Activated naive CD8-positive, alpha-beta T cell treated with anti-CD3 and anti-CD28 coated beads for 36 hours (primary cell): ENCODE measurements at places on chromosomes 3 and 15. TPM values are rescaled to one million over a fixed set of nuclear protein-coding genes. Genes with fewer than 3 reads are reported as not detected.

KLHL40 gene
- not detected for total RNA-seq

IRAK2 gene
- 2.6 TPM for total RNA-seq

TMEM45A gene
- 3.2 TPM for total RNA-seq

EPHB1 gene
- not detected for total RNA-seq

DNA sequence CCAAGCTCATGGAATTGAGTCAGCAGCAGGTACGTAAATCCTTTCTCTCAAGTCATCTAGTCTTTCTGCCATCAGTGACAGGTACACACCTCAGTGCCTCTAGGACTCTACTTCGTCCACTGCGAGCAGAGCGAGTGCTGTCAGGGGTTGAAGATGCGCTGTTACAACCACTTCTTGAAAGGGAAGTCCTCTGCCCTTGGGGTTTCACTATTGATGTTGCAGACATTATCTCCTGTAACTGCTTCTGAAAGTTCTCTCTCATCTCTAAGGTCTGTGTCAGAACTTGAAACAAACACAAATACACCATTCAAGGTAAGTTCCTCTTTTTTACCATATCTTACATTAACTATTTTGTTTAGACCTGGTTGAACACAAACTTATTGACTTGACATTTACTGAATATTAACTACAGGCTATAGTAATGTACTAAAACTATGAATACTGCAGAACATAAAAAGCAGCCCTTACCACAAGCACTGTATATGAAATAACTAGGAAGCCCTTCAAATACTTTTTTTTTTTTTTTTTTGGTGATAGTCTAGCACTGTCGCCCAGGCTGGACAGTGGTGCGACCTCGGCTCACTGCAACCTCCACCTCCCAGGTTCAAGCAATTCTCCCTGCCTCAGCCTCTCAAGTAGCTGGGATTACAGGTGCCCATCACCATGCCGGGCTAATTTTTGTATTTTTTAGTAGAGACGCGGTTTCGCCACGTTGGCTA is 41.5 kb downstream of the TOPBP1 start:
- peaks cover 1% of the 10 kb centered on the region for H3K4me1 ChIP-seq
- H3K27me3 ChIP-seq = no peaks in the 10 kb centered on the region

DNA sequence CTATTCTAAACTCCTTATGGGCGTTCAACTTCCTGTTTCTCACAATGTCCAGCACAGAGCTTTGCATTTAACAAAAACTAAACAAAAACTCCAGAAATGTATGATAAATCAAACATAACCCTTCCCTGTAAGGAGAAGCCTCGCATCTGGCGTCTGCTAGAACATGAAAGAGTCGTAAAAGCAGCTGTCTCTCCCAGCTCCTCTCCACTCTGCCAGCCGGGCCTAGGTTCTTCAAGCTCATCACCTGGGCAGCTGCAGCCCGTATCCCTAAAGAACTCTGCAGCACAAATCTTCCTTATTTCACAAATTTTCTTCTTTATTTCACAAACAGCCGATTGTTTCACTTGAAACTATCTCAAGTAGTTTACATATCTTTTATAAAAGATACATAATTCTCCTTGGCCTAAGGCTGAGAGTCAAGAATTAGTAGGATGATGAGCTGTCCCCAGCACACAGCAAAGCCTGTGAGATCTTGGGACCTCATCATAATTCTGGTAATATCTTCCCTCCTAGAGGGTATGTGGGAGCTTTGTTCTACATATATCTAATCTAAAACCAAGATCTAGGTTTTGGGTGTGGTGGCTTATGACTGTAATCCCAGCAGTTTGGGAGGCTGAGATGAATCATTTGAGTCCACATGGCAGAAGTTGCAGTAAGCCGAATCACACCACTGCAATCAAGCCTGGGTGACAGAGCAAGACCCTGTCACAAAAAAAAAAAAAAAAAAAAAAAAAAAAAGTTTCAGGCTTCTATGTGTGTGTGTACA is 35.3 kb downstream of the ANXA2 start:
- DNase-seq = peak; percentile 8
- H3K36me3 ChIP-seq = peaks cover 4% of the 10 kb centered on the region
- H3K27me3 ChIP-seq = no peaks in the 10 kb centered on the region

DNA sequence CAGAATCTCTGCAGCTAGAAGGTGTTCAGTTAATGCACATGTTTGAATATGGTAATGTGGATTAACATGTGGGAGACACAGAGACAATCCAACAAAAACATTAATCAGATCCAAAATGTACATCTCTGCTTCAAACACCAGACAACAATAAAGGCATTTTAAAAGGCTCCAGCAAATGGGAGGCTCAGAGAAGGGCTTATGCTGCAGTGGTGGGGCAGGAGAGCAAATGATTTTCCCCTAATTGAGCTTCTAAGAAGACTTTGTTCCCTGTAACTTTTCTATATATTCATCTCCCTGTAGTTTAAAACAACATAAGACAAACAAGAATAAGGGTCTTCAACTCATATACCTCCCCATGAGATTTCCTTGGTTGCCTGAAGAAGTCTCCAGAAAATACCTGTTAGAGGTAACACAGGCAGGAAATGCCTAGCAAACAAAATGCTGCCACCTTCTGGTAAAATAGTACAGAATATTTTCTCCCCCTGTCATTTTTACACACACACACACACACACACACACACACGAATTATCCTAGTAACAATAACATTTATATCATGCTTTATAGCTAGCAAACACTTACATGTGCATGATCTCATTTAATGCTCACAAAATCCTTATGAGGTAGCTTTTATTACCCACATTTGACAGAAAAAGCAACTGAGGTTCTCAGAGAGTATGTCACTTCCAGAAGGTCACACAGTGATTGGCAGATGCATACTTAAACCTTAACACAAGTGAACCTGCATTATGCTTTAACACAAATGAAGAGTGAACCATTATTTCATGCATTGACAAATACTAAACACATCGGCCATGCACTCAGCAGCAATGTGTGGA is 123.4 kb upstream of the MB21D2 start:
- H3K27ac ChIP-seq = no peak overlapping the region
- H3K4me3 ChIP-seq = no peak overlapping the region
- H3K27me3 ChIP-seq = no peaks in the 10 kb centered on the region
- no peak for DNase-seq
- H3K36me3 ChIP-seq = no peaks in the 10 kb centered on the region

GRCh38 chr3:102361101-102361500 is 73.7 kb upstream of the ZPLD1 start:
- peaks cover 4% of the 10 kb centered on the region for H3K27me3 ChIP-seq
- no peak overlapping the region for H3K27ac ChIP-seq
- DNase-seq = no peak
- H3K4me1 ChIP-seq = no peaks in the 10 kb centered on the region

- no peaks in the 10 kb centered on the region for H3K4me1 ChIP-seq
- no peak for DNase-seq
- H3K4me3 ChIP-seq = peak overlapping the region; percentile 37
- H3K27me3 ChIP-seq = no peaks in the 10 kb centered on the region
- H3K36me3 ChIP-seq = no peaks in the 10 kb centered on the region
These were observed 11.3 kb downstream of the HDAC11 start for GRCh38 chr3:13491206-13491974.

GRCh38 chr3:149975919-149976318 is 5.2 kb upstream of the PFN2 start:
- DNase-seq = no peak
- H3K4me3 ChIP-seq = no peak overlapping the region
- peaks cover 6% of the 10 kb centered on the region for H3K4me1 ChIP-seq
- no peaks in the 10 kb centered on the region for H3K36me3 ChIP-seq
- peaks cover 47% of the 10 kb centered on the region for H3K27me3 ChIP-seq

- H3K4me1 ChIP-seq = no peaks in the 10 kb centered on the region
- peaks cover 9% of the 10 kb centered on the region for H3K27me3 ChIP-seq
- DNase-seq = no peak
- H3K4me3 ChIP-seq = no peak overlapping the region
- no peak overlapping the region for H3K27ac ChIP-seq
These were observed 201.2 kb downstream of the FMN1 start for GRCh38 chr15:32993285-32993684.

- H3K27me3 ChIP-seq = no peaks in the 10 kb centered on the region
- peaks cover 10% of the 10 kb centered on the region for H3K4me1 ChIP-seq
- no peak overlapping the region for H3K27ac ChIP-seq
- no peak for DNase-seq
These were observed 15.5 kb upstream of the LOXL1 start for GRCh38 chr15:73910522-73911303.

DNA sequence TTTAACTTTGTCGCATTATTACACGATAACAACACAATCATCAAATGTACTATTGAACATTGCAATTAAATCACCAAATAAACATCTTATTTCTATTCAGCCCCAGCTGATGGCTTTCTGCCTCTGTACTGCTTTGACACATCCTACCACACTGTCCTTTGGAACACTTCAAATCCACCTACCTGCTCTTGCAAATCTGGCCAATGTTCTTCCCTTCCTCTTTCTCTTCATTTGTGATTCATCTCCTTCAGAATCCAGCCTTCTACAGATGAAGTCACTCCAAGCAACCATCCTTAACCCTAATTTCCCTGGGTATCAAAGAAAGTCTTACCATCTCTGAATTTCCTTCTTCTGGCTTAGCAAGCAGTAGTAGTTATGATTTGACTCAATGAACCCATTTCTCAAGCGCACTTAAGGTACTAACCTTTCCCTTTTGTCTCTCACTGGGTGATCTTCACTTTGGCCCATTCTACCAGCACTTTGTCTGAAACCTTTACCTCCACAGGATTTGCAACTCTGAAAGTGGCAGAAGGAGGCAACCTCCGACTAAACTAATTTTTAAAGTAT is 502.9 kb downstream of the FOXP1 start:
- peak overlapping the region; percentile 61 for H3K4me3 ChIP-seq
- peaks cover 93% of the 10 kb centered on the region for H3K4me1 ChIP-seq
- peaks cover 73% of the 10 kb centered on the region for H3K36me3 ChIP-seq
- H3K27me3 ChIP-seq = no peaks in the 10 kb centered on the region

DNA sequence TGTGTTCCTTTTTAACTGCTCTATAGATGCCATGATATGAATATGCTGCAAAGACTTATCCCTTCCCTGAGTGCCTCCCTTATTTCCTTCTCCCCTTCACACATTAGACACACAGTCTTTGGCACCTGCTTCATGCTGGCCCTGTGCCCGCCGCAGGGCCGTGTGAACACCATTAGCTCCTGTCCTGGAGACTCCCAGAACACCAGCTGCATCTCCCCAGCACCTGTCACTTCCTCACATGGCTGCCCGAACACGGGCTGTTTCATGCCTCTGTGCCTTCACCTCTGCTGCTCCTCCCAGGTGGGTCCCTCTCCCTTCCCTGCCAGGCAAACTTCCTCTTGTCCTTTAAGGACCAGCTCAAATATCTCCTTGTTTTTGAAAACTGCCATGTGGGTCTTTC is 40.5 kb upstream of the SEC13 start:
- H3K4me3 ChIP-seq = no peak overlapping the region
- H3K36me3 ChIP-seq = peaks cover 3% of the 10 kb centered on the region
- no peak for DNase-seq
- H3K27me3 ChIP-seq = peaks cover 13% of the 10 kb centered on the region

DNA sequence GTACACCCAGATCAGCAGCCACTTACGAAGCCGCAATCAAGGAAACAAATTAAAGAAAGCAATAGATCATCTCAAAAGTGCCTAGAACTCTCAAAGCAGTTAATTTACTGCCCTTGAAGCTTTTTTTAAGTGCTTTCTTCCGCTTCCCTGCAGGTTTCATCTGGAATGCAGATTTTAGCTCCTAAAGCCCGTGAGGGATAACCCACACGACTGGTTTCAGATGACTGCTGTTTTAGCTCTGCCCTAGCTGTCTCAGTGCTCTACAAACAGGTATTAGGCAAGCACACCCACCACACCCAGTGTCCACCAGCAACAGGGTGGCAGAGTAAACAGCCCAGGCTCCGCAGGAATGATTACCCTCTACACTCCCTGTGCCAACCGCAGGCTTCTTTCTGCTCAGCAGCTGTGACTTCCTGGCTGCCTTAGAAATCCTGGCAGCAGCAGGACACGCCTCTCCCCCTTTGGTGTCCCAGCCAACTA is 126.0 kb downstream of the FMN1 start:
- H3K27ac ChIP-seq = no peak overlapping the region
- no peak overlapping the region for H3K4me3 ChIP-seq
- DNase-seq = no peak
- peaks cover 12% of the 10 kb centered on the region for H3K27me3 ChIP-seq
- H3K36me3 ChIP-seq = no peaks in the 10 kb centered on the region
- peaks cover 6% of the 10 kb centered on the region for H3K4me1 ChIP-seq
